Activated T-helper 9 cell treated with anti-CD3 and anti-CD28 coated beads, Interleukin-2, amount 50 U/mL, for 16 hours (primary cell): ENCODE measurements at places on chromosomes 7 and 10.

DNA sequence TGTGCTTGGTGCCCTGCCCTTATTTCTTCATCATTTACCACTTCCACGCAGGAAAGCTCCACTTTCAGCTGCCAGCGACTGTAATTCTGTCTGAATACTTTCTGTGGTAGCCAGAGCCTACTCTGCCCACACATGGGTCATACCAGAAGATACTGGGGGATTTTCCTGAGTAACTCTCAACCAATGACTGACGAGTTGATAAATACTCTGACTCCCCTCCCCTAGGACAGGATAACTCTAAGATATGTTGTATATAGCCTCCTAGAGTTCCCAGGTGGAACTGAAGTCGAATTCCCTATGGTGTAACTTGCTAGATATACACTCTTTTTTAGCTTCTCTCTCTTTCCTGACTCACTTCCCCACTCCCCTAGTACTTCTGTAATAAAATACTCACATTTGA lies 29.8 kb downstream of the SEM1 start:
- DNase-seq = no peak

- DNase-seq = no peak
These were observed 691.0 kb upstream of the MBL2 start for GRCh38 chr10:53463539-53463938.

DNA sequence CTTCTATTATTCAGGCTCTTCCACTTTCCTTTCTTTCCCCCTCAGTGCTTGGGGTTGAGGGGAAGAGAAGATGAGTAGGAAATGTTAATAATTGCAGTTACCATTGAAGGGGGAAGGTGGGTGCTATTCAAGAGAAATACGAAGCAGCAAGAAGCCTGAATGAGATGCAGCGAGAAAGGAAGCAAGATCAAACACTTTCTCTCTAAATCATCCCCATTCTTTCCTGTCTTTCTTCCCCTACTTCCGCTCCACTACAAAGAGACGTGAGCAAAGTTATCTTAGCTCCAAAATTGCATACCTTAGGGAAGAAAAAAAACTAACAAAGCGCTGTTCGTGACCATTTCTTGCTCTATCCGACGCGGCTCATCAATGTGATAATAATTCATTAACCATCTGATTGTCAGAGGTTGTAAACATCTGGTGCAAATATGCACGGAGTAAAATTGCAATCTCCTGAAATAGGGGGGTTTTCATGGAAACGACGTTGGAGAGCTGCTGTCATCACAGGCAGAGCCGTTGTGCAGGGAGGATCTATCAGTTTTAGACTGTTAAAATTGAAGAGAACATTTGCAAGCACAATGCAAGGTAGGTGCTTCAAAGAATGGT lies 15.2 kb upstream of the PARD3 start:
- DNase-seq = no peak

GRCh38 chr10:93604146-93604545 lies 3.1 kb upstream of the RBP4 start:
- DNase-seq = no peak

- DNase-seq = no peak
These were observed 268.3 kb downstream of the TNS3 start for GRCh38 chr7:47313564-47313963.

DNA sequence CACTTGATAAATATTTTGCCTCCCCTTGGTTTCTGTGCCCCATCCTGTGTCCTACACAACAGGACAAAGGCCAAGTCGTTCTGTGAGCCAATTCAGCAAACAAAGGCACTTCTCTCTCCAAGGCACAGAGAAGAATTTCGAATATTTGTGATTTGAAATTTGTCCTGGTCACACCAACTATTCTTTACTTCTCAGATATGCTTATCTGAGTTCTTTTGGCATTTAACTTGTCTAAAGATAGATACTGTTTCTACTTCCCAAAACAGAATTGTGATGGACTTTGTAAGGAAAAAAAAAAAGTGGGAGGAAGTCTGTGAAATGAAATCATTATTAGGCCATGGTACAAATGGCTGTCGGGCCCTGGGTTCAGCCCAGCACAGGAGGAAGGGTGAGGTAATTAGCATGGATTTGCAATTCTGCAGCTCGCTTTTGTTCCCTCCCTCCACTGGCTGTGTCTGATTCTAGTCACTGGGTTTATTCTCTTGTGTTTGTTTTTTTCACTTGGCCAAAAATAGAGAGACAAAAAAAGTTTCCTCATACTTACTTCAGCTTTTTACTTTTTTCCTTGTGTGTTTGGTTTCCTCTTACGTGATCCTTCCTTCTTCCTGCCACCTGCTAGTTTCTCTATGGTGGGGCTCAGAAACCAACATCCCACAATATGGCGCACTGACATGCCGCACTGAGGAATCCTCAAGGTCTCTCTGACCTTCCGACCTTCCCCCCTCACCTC lies 108.2 kb upstream of the MKLN1 start:
- DNase-seq = no peak

- no peak for DNase-seq
These were observed 390.3 kb downstream of the KCNMA1 start for GRCh38 chr10:77247031-77247990.

GRCh38 chr10:26556748-26557640 lies 118.9 kb downstream of the APBB1IP start:
- no peak for DNase-seq

GRCh38 chr7:138663725-138664710 lies 37.1 kb downstream of the SVOPL start:
- DNase-seq = no peak

- DNase-seq = no peak
These were observed 205.7 kb downstream of the SORCS1 start for GRCh38 chr10:106958589-106959361.
